ENCODE measurements at places on chromosomes 4 and X.

DNA sequence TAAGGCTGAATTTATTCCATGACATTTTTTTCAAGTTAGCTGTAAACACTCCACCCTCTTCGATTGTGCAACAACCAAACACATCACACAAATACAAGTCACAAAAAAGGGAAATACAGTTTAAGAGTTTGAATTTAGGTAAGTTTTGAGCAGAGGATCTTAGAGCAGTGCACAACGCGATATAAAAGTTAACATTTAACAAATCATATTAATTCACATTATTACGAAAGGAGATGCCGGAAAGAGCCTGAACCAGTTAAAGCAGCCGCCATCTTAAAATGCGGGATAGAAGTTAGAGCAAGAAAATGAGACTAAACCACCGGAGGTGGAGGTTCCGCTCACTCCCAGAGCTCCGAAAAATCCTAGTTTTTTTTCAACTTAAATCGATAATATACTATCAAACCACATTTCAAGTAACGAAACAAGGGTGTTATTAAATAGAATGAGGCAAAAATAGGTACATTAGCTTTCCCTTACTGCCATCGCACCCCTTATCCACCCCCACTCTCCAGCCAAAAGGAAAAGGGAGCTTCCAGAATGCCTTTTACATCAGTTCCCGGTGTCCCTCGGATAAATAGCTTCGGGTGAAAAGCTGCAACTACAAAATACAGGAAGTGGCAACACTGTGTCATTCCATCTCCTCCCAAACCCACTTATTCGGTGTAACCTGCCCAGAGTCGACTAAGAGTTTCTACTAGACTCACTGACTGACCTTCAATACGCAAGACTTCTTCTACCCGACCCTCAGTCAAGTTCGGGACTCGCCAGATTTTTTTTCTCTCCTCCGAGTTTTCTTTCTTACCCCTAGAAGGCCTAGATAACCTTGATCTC, 1.9 kb downstream of the UBE2D3 start:
- no peak for DNase-seq

GRCh38 chrX:144616317-144616716, 631.0 kb upstream of the SPANXN1 start:
- DNase-seq: no peak

GRCh38 chrX:76279007-76279406, 106.1 kb downstream of the PBDC1 start:
- peak; percentile 7 for DNase-seq

DNA sequence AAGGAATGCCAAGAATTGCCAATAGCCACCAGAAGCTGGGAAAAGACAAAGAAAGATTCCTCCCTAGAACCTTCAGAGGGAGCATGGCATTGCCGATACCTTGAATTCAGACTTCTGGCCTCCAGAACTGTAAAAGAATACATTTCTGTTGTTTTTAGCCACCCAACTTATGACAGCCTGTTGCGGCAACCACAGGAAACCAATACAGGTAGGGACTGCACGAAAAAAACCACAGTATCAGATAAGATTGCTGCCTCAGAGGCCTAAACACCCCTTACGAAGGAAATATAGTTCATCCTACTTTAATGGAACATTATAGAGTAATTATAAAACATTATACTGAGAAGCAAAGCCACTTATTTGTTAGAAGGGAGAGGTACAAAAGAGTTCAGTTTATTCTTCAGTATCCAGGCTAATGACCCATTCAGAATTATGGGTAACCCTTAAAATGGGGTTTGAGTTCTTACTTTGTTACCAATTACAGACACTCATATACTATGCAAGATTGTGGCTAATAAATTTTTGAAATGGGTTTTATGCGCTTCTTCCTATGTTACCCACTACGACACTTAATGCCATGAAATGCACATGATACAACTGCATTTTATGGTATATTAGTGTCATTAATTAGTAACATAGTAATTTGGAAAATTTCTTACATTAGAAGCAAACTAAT, 37.4 kb upstream of the SMIM10L2A start:
- no peak for DNase-seq

GRCh38 chrX:134633832-134634231, 24.4 kb downstream of the PLAC1 start:
- DNase-seq: no peak

DNA sequence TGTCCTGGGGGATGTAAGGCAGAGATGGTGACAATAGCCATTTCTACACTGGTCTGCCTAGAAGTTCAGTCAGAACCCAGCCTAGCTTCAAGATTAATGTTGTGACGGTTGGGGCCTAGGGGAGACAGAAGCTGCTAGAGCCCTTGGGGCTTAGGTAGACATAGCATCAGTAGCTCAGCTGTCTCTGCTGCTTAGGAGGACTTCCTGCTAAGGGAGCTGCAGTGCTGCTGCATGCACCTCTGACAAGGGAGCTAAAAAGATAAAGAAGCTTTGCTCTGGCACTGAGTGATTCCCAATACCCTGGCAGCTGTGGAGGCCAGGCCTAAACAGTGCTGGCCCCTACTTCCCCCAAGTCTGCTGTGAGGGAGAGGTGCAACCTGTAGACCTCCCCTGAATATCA, 116.0 kb downstream of the CT47B1 start:
- DNase-seq: no peak

DNA sequence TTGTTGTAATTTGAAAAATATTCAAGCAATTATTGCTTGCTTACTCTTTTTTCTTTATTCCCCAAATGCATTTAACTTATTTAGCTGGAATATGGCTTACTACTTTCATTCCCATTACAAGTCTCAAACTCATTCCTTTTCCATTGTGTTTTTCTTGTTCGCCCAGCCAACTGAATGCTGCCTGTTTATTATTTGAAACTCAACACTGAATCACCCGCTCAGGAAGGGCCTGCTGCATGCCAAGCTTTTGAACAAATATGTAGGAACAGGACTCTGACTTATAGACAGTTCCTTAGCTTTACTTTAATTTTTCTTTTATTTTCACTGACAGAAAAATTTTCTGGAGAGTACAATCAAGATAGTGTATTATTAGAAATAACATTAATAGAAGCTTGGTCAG, 12.9 kb downstream of the PCDH18 start:
- DNase-seq: no peak

- no peak for DNase-seq
These were observed 66.2 kb downstream of the IL15 start for GRCh38 chr4:141702472-141703182.

- DNase-seq: no peak
These were observed 9.1 kb upstream of the TBC1D1 start for GRCh38 chr4:37881811-37882210.

DNA sequence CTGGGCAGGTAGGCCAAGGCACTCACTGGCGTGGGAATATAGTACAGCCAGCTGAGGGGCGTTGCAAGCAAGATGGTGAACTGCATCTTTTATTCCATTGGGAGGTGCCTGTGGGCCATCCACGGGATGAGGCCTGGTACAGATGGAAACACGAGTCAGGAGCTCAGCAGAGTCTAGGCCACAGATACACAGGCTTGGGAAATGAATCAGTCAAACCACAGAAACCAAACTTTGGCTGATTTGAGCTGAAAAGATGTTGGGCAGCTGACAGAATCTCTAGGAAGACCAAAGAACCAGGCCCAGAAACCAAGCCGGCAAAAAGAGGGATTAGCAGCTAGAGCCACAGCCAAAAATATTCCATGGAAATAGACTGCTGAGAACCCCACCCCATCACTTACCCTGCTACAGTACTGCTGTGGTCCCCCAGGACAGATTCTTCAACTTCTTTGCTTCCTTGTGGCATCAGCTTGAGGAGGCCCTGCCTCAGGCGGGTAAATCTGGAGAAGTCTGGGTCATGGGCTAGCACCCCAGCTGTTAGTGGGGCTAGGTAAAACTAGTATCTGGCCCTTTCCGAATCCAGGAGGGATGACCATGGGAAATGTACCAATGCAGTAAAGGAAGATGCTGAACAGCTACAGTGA, 75.4 kb downstream of the TMEM131L start:
- DNase-seq: peak; percentile 82

- no peak for DNase-seq
These were observed 3.9 kb upstream of the PDLIM5 start for GRCh38 chr4:94447754-94448411.

GRCh38 chr4:74109870-74110605, 11.0 kb upstream of the CXCL2 start:
- DNase-seq: peak; percentile 67

- DNase-seq: no peak
These were observed 194.7 kb downstream of the STIM2 start for GRCh38 chr4:27055221-27055760.

DNA sequence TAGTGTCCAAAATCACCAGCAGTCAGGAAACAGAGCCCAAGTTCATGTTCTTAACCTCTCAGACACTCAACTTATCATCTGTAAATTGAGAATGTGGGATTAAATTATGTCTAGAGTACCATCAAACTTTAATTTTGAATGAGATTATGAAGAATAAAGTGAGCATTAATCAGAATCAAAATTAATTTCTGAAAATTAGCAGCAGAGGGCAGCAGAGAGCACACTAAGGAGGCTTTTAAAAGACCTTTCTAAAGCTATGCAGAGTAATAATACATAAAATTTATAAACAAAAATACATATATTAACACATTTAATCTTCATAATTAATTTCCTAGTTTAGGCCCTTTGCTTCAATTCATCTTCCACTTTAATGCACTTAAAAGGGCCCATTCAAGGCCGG, 7.1 kb downstream of the TASL start:
- DNase-seq: no peak

DNA sequence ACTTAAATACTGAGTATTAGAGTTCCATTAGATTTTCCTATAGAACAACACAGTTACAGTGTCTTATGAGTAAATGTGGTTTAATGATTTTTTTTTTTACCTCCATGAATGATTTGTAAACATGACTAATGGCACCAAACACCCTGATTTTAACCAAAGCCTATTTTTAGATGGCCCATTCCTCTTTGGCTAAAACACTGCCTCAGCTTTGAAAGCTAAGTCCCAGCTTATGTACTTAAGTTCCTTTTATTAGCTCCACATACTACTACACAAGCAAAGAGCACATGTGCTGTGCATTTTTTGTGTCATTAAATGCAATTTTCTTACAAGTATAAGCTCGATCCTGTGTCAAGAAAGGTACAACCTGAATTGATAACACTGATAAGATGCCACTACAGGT, 575.6 kb upstream of the PITX2 start:
- DNase-seq: no peak

GRCh38 chrX:15334561-15334960, 762 bp downstream of the PIGA start:
- DNase-seq: no peak
